Spinal cord (tissue), 10 donors: ENCODE measurements at places on chromosomes 2 and 18. TPM values are rescaled to one million over a fixed set of nuclear protein-coding genes. Genes with fewer than 3 reads are reported as not detected.

GRCh38 chr2:18724371-18725145 lies 135.2 kb upstream of the NT5C1B start:
- no peaks in the 10 kb centered on the region for H3K27me3 ChIP-seq
- H3K27ac ChIP-seq, result no peak overlapping the region
- H3K4me3 ChIP-seq, result no peak overlapping the region

DNA sequence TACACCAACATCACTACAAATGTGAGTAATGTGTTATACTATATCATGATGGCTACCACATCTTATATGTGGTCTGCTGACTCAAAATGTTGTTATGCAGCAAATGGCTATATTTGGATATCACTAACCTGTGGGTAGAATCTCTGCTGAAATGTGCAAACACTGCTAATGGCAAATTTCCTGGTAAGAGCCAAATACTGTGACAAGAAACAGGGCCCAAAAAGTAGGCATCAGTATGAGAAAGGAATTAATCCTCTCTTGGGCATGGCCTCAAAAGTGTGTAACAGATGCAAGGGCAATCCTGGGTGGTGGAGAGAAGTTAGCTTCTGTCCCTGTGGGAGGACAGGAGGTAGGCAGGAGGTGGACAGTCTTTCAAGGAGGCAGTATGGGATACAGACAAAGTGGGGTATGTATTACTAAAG lies 13.3 kb downstream of the ATF2 start:
- H3K4me1 ChIP-seq, result no peaks in the 10 kb centered on the region
- no peaks in the 10 kb centered on the region for H3K27me3 ChIP-seq
- H3K4me3 ChIP-seq, result no peak overlapping the region
- no peaks in the 10 kb centered on the region for H3K36me3 ChIP-seq

DNA sequence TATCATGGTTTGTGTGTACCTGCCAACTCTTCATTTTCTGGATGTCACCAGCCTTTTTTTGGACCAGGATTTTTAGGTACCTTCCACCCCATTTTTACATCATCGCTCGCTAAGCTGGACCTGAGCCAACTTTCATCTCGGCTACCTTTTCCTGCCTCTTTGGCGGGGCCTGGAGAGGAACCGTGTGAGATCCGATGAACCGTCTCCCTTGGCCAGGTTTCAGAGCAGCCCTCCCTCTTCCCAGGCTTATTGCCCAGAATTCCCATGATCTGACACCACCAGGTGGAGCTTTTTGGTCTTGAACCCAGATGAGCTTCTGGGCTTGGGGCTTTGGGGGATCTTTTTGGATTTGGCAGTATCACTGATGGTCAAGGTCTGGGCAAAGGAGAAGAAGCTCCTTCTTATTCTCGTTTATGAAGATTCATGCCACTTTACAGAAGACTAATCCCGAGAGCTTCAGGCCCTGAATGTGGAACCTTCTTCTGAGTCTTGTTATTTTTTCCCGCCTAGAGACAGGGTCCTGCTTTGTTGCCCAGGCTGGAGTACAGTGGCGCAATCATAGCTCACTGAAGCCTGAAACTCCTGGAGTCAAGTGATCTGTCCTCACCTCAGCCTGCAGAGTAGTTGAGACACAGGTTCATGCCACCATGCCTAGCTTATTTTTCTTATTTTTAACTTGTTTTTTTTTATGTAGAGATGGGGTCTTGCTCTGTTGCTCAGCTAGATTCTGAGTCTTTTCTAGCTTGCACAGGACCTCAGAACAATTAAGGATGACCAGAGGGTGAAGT lies 50.4 kb downstream of the GATA6 start:
- H3K4me1 ChIP-seq, result no peaks in the 10 kb centered on the region
- H3K27me3 ChIP-seq, result no peaks in the 10 kb centered on the region
- no peak for DNase-seq
- no peak overlapping the region for H3K4me3 ChIP-seq
- no peaks in the 10 kb centered on the region for H3K36me3 ChIP-seq

DNA sequence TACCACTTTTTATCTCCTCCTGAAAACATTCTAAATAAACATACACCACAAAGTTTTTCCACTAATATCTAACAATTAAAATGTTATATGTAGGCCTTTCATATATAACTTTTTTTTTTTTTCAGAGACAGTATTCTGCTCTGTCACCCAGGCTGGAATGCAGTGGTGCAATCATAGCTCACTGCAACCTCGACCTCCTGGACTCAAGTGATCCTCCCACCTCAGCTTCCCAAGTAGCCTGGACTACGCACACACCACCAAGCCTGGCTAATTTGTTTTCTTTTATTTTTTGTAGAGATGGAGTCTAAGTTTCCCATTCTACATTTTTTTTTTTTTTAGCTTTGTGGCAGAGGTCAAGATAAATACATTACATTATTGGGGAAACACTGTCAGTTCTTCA lies 1612.6 kb upstream of the NXPH2 start:
- no peaks in the 10 kb centered on the region for H3K27me3 ChIP-seq
- DNase-seq, result no peak
- no peaks in the 10 kb centered on the region for H3K4me1 ChIP-seq

DNA sequence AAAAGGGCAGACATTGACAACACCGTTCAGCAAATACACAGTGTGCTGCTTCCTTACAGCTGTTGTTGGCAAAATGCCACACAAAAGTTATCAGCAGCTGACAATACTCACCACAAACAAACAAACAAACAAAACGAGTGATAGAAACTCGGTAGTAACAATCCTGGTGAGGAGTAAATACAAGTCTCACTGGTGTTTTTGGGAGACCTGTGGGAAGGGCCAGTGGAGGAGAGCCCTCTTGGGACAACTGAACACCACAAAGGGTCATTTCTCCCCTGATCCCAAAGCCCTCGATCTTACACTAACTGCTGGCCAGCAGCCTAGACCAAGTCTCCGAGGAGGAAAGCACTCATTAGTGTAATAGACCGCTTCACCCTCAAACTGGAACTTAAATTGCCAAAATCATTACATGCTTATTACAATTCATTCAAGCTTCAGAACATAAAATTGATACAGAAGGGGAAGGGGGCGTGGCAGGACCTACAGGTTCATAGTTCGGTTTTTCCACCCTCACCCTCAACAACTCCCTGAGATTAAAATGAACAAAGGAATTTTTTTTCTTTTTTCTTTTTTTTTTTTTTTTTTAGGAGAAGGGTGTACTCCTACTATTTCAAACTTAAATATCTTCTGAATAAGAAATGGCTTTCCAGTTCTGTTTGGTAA lies 5.0 kb downstream of the AP1S3 start:
- H3K27me3 ChIP-seq, result no peaks in the 10 kb centered on the region
- no peak overlapping the region for H3K27ac ChIP-seq
- no peak overlapping the region for H3K4me3 ChIP-seq
- no peaks in the 10 kb centered on the region for H3K36me3 ChIP-seq
- DNase-seq, result peak; percentile 50

- H3K36me3 ChIP-seq, result no peaks in the 10 kb centered on the region
- H3K27me3 ChIP-seq, result peaks cover 34% of the 10 kb centered on the region
- no peak overlapping the region for H3K27ac ChIP-seq
- H3K4me3 ChIP-seq, result no peak overlapping the region
- H3K4me1 ChIP-seq, result peaks cover 20% of the 10 kb centered on the region
- DNase-seq, result no peak
Observed at GRCh38 chr18:12291690-12292089, 16.4 kb upstream of the TUBB6 start.

GRCh38 chr2:238339814-238340213 lies 19.5 kb downstream of the TRAF3IP1 start:
- no peaks in the 10 kb centered on the region for H3K27me3 ChIP-seq
- H3K36me3 ChIP-seq, result peaks cover 33% of the 10 kb centered on the region
- peaks cover 12% of the 10 kb centered on the region for H3K4me1 ChIP-seq
- H3K27ac ChIP-seq, result no peak overlapping the region
- DNase-seq, result no peak

GRCh38 chr2:26970928-26971627 lies 641 bp downstream of the MAPRE3 start:
- peak overlapping the region; percentile 68 for H3K4me3 ChIP-seq
- H3K27me3 ChIP-seq, result peaks cover 3% of the 10 kb centered on the region
- no peaks in the 10 kb centered on the region for H3K36me3 ChIP-seq
- H3K27ac ChIP-seq, result peak overlapping the region; percentile 37

GRCh38 chr2:190804182-190804795 lies 76.3 kb upstream of the GLS start:
- no peaks in the 10 kb centered on the region for H3K27me3 ChIP-seq
- no peaks in the 10 kb centered on the region for H3K4me1 ChIP-seq
- no peak for DNase-seq
- no peak overlapping the region for H3K27ac ChIP-seq

GRCh38 chr2:228644199-228644598 lies 462.7 kb upstream of the SPHKAP start:
- H3K4me3 ChIP-seq, result no peak overlapping the region
- no peak overlapping the region for H3K27ac ChIP-seq
- H3K27me3 ChIP-seq, result no peaks in the 10 kb centered on the region
- no peak for DNase-seq

ARHGAP15 gene
- total RNA-seq, result 53.1 TPM

B3GNT7 gene
- 5.2 TPM for total RNA-seq

CCBE1 gene
- 1.9 TPM for total RNA-seq

MOGAT1 gene
- 0.22 TPM for total RNA-seq

NT5DC4 gene
- total RNA-seq, result 0.10 TPM

TMEM247 gene
- not detected for total RNA-seq

RNF152 gene
- total RNA-seq, result 58.2 TPM

CUL3 gene
- total RNA-seq, result 113 TPM

SPTBN1 gene
- total RNA-seq, result 501 TPM

GALNT14 gene
- total RNA-seq, result 4.6 TPM

BOLL gene
- not detected for total RNA-seq

HMSD gene
- total RNA-seq, result 1.2 TPM
